Mucosa of descending colon (tissue), 3 donors: ENCODE measurements at places on chromosomes 7 and 10.

DNA sequence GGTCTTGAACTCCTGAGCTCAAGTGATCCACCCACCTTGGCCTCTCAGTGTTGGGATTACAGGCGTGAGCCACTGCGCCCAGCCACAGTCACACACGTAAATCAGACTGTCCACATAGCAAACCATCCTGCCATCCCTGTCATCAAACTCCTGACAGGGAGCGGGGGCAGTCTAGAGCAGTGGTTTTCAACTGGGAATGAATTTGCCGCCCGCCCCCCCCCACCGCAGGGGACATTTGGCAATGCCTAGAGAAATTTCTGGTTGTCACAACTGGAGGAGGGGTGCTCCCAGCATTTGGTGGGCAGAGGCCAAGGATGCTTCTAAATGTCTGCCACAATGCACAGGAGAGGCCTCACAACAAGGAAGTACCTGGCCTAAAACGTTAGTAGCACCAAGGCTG lies 24.1 kb downstream of the CAMK2G start:
- DNase-seq: no peak

GRCh38 chr10:4533621-4534020 lies 292.4 kb upstream of the AKR1E2 start:
- DNase-seq: no peak

DNA sequence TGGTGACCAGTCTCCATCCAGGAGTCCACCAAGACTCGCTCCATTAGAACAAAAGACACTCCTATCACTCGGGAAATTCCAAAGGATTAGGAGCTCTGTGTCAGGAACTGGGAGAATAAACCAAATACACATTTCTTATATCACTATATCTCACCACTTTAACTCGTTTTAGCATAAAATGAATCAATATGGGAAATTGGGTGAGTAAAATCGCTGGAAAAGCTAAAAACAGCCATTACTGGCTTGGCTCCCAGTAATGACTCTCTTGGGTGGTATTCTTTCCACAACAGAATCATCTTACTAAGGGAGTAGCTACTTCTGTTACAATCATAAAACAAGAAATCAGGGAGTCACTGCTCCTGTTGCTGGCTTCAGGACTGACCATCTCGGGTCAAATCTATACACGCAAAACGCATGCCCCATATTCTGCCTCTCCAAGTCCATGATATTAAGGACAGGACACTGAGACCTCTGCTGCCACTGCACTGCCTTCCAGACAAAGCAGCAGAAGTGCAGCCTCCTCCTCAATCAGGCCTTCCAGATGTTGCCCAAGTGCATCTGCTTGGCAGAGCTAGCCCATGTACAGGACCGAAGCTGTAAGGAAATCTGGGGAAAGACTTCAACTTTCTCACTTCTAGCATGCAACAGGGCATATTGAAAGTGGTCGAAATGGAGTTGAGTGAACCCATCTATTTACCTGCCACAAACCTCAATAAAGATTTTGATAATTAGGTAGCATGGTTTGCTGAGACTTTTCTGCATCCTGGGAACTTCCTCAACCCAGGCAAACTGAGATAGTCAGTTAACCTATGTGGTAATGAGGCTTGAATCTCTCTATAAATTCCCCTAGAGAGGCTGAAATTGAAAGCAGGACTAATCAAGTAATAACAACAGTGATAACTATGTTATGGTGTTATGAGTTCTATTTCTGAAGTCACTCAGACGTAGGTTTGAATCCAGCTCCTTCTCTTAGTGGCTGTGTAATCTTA lies 14.4 kb upstream of the PANK1 start:
- DNase-seq: no peak

DNA sequence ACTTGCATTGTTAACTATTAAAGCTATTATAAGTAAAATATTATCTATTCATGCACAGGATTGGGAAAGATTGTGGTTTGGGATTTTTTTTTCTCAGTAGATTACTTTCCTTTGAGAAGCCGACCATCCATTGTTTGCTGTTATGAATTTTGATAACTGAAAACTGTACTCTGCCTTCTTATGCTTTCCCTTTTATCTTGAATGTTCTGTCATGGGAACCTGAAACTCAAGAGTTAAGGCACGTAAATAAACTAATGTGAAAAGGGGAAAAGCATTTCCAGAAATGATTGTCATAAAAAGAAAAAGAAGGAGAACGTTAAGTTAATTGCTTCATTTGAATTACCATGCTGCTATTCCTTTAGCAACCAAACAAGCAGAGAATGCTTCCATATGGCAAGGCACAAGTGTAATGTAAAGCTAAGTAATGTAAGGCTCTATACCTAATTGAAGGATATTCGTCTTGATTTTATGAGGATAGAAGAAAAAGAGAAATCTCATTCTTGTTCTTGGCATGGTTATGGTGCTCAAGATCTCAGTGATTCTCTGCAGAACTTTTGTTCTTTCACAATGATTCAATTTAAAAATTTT lies 370.8 kb downstream of the AUTS2 start:
- DNase-seq: no peak

GRCh38 chr7:26900251-26900650 lies 35.9 kb upstream of the SKAP2 start:
- no peak for DNase-seq

DNA sequence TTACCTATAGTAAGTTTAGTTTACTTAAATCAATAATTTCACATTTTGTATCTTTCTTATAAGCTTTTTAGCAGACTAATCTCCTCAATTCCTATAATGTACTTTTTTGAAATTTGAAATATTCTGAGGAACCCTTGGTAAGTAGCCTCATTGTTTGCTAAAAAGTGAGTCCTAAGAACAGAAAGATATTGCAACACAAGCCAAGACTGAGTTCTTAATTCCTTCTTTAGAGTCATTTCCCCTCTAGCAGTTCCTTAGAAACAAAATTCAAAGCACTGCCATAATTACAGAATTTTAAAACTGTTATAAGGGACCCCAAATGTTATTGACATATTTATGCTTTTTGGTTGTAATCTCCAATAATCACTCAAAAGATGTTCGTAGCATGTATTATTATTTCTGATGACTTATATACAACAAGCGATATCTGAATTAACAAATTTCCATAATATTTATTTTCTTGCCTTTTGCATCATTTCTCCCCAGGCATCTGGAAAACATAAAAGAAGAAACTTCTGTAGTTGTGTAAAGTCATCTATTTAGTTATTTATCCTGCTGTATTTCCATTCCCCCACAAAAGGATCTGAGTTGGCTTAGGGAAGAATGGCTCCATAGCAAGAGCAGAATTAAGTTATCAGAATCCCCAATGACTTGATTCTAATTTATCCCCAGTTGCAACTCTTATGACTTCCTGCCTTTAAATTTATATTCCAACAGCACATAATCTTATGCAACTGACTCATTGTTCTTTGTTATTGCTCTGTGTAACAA lies 67.8 kb downstream of the TMEM26 start:
- DNase-seq: no peak

- no peak for DNase-seq
These were observed 78.3 kb upstream of the ATP6V0A4 start for GRCh38 chr7:138876326-138876725.

- DNase-seq: no peak
These were observed 34.1 kb downstream of the ZRANB1 start for GRCh38 chr10:124975977-124976514.

GRCh38 chr7:29375641-29376562 lies 181.3 kb downstream of the CHN2 start:
- DNase-seq: peak; percentile 57
